ENCODE measurements at places on chromosomes 12 and 14.

DNA sequence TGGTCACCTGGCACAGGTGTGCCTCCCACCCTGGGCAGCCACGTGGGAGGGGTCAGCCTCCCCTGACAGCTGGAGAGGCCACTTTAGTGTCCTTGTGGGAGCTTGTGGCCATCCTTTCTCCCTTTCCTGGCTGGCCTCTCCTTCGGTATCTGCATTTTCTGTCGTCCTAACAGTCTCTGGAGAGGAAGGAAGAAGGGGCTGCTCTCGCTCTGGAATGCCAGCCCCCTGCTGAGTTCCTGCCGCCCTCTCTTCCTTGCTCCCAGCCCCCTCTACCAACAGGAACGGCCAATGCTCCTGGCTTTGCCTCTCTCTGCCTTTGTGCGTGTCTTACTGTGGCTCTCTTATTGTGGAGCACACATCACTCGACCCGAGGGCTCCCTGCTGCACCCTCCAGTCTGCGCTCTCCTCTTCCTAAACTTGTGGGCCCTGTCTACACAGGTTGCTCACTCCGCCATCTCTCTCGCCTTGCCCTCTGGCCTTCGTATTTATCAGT, 70.8 kb downstream of the FBXL14 start:
- no peak for DNase-seq

- no peak for DNase-seq
These were observed 38.3 kb upstream of the FRMD6 start for GRCh38 chr14:51613416-51613815.

DNA sequence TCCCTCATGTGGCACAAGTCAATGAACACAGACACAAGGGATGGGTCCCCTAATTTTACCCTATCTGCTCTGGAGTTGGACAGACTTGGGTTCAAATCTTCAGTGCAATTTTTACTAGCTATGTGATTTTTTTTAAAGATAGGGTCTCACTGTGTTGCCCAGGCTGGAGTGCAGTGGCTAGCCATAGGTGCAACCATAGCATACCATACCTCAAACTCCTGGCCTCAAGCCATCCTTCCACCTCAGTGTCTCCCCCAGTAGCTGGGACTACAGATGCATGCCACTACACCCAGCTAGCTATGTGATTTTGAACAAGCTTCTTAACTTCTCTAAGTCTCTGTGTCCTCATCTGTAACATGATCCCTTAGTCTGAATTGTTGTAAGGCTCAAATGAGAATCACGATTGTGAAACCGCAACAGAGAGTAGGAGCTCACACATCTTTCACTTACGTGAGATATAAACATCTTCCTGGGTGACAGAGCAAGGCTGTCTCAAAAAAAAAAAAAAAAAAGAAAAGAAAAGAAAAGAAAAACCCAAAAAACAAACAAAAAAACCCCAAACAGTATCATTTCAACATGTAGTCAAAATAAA, 4.7 kb downstream of the CALCOCO1 start:
- no peak for DNase-seq

- no peak for DNase-seq
These were observed 194.9 kb upstream of the RMST start for GRCh38 chr12:97267594-97268202.

- peak; percentile 38 for DNase-seq
These were observed 1.2 kb downstream of the DUSP16 start for GRCh38 chr12:12561371-12562015.

- DNase-seq: no peak
These were observed 17.3 kb upstream of the TC2N start for GRCh38 chr14:91884664-91885063.

DNA sequence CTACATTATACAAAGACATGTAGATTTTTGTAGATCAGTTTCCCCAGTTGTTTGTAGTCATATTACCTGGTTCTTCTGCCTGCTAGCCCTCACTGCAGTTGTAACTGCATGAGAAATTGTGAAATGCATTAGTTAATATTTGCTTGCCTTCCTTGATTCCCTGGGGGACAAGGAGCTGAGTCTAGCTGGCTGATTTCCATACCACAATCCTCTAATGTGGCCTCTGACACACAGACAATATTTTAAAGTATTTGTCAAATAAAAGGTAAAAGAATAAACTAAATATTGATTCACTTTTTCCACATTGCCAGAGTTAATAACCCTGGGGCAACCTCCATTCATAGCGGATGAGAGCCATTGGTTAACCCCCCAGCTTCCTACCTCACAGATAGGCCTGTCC, 128.8 kb upstream of the TMEM132C start:
- peak; percentile 3 for DNase-seq

- no peak for DNase-seq
These were observed 33.9 kb upstream of the RCOR1 start for GRCh38 chr14:102558556-102558955.

GRCh38 chr14:91374287-91374878, 43.2 kb downstream of the CCDC88C start:
- no peak for DNase-seq

- DNase-seq: peak; percentile 28
These were observed 31.1 kb downstream of the ELK3 start for GRCh38 chr12:96225044-96225855.

GRCh38 chr12:32864731-32865130, 31.8 kb downstream of the PKP2 start:
- DNase-seq: no peak

- no peak for DNase-seq
These were observed 43.5 kb downstream of the CCDC177 start for GRCh38 chr14:69531135-69531534.

DNA sequence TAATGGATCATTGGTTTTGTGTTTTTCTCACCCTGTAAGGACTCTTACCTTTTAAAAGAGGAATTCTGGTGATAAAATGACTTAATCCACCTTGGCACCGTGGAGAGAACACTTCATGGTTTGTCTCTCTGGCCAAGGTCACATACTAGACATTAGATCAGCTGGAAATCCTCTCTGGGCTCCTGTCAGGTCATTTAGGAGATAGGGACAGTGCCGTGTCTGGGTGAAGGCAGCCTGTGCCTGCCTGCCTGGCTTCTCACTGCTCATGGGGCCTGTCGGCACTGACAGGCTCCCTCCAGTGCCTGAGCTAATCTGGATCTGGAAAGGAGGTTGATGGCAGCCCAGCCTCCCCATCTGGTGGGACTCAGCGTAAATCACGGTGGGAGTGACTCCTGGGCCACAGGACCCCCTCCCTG, 5.7 kb downstream of the CRADD start:
- DNase-seq: no peak

- DNase-seq: no peak
These were observed 55.1 kb downstream of the IQSEC3 start for GRCh38 chr12:121647-122046.

DNA sequence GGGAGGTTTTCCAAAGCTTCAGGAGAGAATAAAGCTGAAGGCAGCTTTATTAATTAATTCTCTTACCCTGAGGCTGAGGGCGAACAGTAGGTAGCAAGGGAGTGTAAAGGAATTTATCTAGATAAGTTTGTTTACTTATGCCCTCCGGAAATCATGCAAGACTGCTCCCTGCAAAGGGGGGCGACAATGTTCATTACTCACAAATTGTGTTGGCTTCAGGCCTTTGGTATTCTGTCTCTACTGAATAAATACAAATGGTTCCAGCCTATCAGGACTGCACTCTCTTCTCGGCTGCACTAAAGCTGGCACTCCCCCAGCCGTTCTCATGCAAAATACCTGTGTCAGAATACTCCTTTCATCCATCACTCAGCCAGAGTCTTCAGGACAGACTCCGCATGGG, 120.8 kb downstream of the PPHLN1 start:
- no peak for DNase-seq

DNA sequence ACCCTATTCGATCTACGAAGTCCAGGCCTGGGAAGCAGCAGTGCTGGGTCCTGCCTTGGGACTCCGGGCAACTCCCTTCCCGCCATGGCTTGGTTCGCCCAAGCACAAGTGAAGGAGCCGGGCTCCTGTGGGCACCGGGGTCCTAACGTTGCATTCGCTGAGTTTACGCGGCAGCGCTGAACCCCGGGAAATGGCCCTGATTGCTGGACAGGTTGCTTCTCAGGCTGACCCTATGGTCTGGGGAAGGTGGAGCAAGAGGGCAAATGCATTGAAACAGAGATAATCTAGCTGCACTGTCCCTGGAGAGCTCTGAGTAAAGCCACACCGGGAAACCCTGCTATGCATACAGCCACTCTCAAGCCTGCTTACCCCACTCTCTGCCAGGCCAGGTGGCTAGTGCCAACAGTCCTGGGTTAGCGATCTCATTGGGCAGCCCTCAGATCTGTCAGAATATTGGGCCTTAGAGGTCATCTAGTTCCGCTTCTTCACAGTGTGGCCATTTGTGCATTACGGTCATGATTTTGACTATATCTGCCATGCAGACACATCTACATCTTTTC, 11.3 kb downstream of the SYNE3 start:
- no peak for DNase-seq

- DNase-seq: no peak
These were observed 115.5 kb upstream of the FKBP4 start for GRCh38 chr12:2679068-2679815.

DNA sequence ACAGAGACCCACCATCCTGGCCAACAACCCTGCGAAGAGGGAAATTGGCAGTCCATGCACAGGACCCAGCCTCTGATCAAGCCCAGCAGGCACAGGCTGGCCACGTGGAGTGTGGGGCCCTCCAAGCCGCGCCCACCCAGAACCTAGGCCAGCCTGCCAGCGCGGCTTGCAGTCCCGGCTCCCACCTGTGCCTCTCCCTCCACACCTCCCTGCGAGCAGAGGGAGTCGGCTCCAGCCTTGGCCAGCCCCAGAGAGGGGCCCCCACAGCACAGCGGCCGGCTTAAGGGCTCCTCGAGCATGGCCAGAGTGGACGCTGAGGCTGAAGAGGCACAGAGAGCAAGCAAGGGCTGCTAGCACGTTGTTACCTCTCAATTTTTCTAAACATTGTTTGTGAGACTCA, 373.4 kb downstream of the NELL2 start:
- no peak for DNase-seq

DNA sequence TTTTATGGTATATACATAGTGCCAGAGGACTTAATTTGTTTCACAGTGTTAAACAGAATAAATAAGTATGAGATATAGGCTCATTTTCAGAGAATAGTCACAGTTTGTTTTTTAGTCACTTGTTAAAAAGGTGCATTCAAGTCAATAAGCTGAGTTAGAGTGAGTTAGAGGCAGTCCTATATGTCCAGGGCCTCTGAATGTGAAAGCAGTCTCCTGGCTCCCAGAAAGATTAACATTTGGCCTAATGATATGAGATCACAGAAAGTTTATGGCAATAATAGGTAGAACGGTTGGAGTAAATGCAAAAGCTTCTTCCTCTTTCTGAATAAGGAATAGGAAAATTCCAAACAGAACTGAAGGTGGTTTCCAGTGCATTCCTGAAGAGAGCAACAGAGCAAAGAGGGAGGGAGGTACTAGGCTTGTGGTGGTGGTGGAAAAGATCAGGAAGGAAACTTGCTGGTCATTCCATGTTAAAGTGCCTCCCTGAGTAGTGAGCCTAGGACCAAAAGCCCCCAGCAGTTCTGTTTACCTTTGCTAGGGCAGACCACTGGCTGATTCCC, 54.4 kb downstream of the SLC38A4 start:
- DNase-seq: peak; percentile 77

- peak; percentile 98 for DNase-seq
These were observed 16.3 kb downstream of the DYNC1H1 start for GRCh38 chr14:101980700-101981099.

GRCh38 chr12:67893022-67893580, 96.1 kb upstream of the IFNG-AS1 start:
- DNase-seq: no peak

Measured in fibroblast of upper back skin (primary cell).